Thoracic aorta (tissue), 2 donors: ENCODE measurements at places on chromosomes 2 and 18. TPM values are rescaled to one million over a fixed set of nuclear protein-coding genes. Genes with fewer than 3 reads are reported as not detected.

DNA sequence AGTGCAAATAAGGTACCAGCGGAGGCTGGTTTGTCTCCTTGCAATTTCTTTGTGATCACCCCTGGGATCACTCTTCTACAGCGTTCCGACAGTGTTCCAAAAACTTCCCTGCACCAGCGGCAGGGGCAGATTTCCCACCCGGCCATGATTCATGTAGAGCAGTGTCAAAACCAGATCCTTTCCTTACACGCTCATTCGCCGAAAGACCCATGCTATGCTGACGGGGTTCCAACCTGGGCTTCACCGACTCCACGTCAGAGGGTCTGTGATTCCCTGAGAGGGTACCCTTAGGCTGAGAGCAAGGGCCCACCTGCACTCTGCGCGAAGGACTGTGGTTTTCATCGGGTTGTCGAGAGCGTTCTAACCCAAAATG is 423 bp upstream of the TTC27 start:
- H3K4me1 ChIP-seq, result peaks cover 14% of the 10 kb centered on the region
- peaks cover 4% of the 10 kb centered on the region for H3K36me3 ChIP-seq
- DNase-seq, result no peak
- peak overlapping the region; percentile 87 for H3K27ac ChIP-seq

- H3K4me3 ChIP-seq, result no peak overlapping the region
- H3K27me3 ChIP-seq, result no peaks in the 10 kb centered on the region
- H3K27ac ChIP-seq, result no peak overlapping the region
- H3K4me1 ChIP-seq, result no peaks in the 10 kb centered on the region
Observed at GRCh38 chr2:62334440-62335058, 138.6 kb downstream of the B3GNT2 start.

The BAZ2B gene
- total RNA-seq, result 147 TPM

DNA sequence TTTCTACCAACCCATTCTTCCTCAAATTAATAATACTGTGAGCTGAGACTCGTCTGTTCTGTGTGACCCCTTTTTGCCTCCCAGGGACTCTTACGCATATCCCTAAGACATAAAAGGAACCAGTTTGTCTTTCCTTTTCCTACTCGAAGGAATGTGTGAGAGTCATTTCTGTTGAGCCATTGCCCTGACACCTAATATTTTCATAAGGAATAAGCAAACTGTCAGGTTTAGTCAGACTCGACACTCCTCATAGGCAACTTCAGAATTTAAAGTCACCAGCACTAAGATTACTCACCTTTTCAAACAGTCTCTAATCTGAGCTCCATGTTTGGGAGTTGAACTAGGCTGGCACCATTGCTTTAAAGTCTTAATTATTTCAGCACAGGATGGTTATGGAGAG is 305.5 kb downstream of the IKZF2 start:
- no peaks in the 10 kb centered on the region for H3K36me3 ChIP-seq
- no peak overlapping the region for H3K4me3 ChIP-seq
- no peak overlapping the region for H3K27ac ChIP-seq
- no peaks in the 10 kb centered on the region for H3K4me1 ChIP-seq

The RIT2 gene
- total RNA-seq, result not detected

DNA sequence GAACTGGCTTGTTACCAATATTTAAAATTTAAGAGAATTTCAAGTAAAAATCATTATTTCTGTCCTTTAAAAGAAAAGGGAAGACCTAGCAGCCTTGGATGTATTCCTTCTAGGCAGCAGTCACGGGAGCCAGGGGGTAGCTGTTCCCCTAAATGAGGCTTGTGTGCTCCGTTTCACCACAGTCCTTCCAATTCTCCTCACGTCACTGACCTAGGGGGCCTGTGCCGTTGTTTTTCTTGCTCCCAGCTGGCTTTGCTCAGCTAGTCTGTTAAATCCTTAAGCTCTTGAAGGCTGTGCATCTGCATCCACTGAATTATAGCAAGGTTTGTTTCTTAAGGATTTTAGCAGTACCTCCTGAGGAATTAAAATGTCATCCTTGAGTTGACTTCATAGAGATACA is 9.9 kb downstream of the KLHL23 start:
- no peaks in the 10 kb centered on the region for H3K27me3 ChIP-seq
- H3K36me3 ChIP-seq, result no peaks in the 10 kb centered on the region
- H3K4me1 ChIP-seq, result no peaks in the 10 kb centered on the region
- no peak overlapping the region for H3K27ac ChIP-seq

- no peaks in the 10 kb centered on the region for H3K36me3 ChIP-seq
- H3K27ac ChIP-seq, result peak overlapping the region; percentile 97
- peak; percentile 48 for DNase-seq
- H3K4me1 ChIP-seq, result peaks cover 28% of the 10 kb centered on the region
- H3K4me3 ChIP-seq, result peak overlapping the region; percentile 78
Observed at GRCh38 chr2:64859312-64860212, 129.6 kb upstream of the SLC1A4 start.

DNA sequence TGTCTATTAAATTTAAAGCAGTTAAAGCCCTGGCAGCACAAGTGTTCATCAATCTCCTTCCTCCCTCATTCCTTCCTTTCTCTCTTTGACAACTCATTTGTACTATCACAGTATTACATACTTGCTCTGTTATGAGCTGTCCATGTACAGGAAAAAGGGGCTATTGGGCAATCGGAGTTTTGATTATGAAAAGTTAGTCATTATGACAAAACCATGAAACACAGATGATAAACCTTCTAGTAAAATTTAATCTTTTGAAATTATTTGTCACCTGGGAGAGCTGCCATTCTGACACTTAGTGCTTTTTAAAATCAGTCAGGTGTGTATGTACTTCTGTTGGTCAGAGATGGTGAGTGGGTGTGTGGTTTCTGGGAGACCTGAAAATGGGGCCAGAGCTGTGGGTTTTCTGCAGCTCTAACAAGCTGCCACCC is 39.4 kb downstream of the MAP4K4 start:
- no peak for DNase-seq
- H3K36me3 ChIP-seq, result no peaks in the 10 kb centered on the region
- H3K27me3 ChIP-seq, result no peaks in the 10 kb centered on the region
- peaks cover 87% of the 10 kb centered on the region for H3K4me1 ChIP-seq
- H3K27ac ChIP-seq, result peak overlapping the region; percentile 47
- H3K4me3 ChIP-seq, result no peak overlapping the region

DNA sequence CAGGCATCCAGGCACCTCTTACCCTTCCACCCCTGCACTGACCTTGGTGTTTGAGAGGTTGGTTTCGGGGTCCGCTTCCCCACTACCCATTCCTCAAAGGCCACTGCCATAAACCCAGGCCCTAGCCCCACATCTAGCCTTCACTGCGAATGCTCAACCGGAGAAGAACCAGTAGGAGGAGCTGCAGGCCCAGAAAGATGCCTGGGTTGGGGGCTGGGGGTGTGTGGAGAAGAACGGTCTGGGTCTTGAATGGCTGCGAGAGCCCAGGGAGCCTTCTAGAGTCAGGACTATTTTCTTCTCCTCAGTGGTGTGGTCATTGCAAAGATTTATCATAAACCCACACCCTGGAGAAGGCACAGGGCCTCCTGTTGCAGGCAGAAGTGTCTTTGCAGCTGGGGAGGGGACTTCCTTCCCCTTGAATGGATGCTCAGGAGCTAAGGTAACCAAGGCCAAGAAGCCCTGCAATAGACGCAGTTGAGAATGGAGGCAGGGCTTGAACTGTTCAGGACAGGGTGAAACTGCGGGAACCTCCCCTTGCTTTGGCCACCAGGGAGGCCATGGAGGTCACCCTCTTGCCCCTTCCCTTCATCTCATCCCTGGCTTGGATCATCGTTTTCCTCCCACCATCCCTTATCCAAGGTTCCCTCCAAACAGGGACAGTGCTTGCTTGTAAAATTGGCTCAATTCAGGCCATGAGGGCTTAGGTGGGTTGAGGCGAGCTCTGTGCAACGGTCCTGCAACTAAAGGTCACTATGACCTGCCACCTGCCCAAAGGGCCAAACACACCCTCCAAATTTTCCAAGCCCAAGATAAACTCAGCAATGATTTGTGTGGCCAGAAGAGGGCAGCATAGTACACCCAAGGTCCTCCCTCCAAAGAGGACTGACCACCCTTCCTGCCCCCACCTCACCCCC is 20.9 kb downstream of the THNSL2 start:
- no peak overlapping the region for H3K27ac ChIP-seq
- H3K4me3 ChIP-seq, result no peak overlapping the region
- H3K36me3 ChIP-seq, result no peaks in the 10 kb centered on the region
- no peaks in the 10 kb centered on the region for H3K4me1 ChIP-seq

DNA sequence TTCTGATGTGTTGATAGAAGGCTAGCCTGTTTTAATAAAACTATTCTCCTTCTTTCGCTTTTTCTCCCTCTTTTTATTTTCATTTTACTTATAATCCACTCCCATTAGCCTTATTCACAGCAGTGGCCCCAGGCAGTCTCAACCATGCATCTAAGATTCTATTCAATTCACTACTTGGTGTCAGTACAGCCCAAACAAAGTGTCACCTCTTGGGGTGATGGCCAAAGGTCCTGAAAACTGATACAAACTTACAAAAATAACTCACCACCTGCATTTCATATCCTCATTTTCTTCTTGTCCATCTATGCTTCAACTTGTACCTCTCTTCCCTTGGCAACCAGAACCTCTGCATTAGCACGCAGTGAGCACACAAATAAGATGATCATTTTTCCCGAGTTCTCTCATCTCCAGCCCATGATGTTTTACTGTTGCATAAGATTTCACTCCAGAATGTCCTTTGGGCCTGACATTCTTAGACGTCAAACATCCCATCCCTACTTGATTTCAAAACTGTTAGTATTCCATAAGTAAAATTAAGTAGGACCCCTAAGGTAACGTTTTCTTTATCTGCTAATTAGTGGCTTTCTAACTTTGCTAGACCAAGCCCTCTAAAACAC is 559.3 kb upstream of the TNP1 start:
- DNase-seq, result no peak
- peak overlapping the region; percentile 25 for H3K4me3 ChIP-seq
- H3K4me1 ChIP-seq, result peaks cover 52% of the 10 kb centered on the region
- H3K27ac ChIP-seq, result no peak overlapping the region
- no peaks in the 10 kb centered on the region for H3K27me3 ChIP-seq
- no peaks in the 10 kb centered on the region for H3K36me3 ChIP-seq

The DSC1 gene
- total RNA-seq, result not detected

- H3K4me1 ChIP-seq, result peaks cover 22% of the 10 kb centered on the region
- no peak overlapping the region for H3K27ac ChIP-seq
- no peak overlapping the region for H3K4me3 ChIP-seq
- no peak for DNase-seq
- no peaks in the 10 kb centered on the region for H3K27me3 ChIP-seq
- no peaks in the 10 kb centered on the region for H3K36me3 ChIP-seq
Observed at GRCh38 chr2:158603205-158603604, 146.5 kb downstream of the PKP4 start.
